ENCODE measurements at places on chromosomes 3 and 15.

DNA sequence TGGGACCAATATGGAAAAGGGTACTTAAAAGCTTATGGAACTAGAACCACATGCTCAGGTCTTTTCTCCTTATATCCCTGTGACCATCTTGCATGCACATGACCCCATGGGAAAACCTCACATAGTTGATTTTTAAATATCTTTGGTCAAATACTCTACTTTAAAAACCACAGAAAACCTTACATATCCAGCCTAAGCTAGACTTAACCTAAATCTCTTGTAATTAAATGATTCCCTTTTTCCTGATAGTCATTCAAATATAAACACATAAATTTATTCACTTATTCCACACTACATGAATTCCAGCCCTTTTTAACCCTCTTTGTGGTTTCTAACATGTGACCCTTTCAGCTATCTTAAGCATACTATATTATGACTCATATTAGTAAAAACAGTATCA is 46.8 kb downstream of the DNAJC13 start:
- no peak for DNase-seq

DNA sequence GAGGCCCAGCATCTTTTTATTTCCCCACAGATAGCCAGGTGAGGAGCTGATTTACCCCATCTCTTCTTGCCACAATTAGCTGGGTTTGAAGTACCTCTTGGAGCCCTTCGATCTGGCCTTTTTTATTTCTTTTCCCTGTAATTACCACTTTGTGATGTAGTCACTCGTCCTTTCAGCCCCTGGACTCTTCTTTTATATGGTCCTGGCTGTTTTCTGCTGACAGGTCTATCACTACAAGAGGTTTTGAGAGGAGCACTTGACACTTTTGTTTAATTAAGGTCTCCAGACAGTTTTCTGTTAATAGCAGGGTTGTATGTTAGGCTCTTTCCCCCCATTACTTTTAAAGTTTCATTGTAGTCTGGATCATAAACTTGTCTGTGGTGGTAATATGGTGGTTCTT is 11.8 kb downstream of the ATXN7 start:
- no peak for DNase-seq

DNA sequence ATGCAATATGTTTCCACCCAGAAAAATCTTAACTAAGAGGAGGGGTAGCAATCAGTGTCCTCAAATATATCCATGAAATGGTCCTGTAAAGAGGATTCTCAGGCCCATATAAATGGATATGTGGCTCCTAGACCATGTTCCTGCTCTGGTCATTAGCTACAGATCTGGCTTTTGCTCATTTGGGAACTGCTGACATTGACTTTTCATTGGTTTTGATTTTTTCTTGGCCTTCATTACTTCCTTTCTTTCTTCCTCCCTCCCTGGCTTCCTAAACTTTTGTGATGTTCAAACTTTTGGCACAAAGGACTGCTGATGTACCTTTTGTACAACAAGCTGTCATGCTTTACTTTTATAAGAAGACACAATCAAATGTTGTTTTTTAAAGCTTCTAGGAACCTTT is 41.6 kb upstream of the SNRK start:
- DNase-seq = no peak

DNA sequence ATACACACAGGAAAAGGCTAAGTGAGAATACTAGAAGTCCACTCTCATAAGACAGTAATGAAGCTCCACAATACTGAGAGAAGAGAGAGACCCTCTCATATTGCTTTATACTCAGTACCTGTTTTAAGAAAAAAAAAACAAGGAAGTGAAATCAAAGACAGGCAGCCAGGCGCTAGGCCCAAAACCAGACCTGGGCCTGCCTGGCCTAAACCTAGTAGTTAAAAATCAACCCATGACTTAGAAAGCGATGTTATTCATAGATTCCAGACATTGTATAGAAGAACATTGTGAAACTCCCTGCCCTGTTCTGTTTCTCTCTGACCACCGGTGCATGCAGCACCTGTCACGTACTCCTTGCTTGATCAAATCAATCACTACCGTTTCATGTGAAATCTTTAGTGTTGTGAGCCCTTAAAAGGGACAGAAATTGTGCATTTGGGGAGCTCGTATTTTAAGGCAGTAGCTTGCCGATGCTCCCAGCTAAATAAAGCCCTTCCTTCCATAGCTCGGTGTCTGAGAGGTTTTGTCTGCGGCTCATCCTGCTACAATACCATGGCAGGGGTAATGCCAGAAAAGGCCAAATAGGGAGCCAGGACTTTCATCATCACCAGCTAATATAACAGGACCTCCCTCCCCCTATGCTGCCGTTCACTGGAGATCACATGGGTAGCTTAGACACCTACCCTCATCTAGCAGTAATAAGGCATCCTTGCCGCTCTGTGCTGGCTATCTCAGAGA is 1294.1 kb downstream of the NSUN3 start:
- DNase-seq = no peak

DNA sequence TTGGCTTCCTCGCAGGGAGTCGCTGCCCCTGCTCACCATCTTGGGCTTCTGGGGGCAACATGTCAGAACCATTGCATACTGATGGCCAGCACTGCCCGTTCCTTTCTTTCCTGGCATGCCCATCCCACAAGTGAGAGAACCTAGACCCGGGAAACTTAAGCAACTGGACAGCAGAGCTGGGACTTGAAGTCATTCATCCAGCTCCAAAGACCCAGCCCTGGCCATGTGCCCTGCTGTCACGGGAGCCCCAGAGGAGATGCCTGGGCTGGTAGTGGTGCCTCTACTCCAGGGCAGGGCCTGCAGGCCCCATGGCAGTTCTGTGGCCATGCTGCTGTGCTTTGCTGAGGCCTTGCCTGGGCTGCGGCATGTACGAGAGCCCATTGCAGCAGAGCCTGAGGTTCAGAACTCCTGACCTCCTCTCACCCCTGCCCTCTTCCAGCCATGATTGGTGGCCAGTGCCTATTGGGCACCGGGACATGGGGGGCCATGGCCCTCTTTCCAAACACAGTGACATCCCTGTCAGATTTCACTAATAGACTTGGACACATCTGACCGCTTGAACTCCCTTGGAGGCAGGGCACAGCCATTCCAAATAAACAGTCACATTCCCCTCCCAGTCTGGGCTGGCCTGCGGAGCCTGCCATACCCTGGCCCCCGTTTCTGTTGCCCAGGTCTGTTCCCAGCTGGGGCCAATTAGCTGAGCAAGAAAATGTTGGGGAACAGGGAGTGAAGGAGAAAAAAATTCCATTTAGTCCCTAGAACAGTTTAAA is 115.9 kb downstream of the EEFSEC start:
- DNase-seq = no peak

DNA sequence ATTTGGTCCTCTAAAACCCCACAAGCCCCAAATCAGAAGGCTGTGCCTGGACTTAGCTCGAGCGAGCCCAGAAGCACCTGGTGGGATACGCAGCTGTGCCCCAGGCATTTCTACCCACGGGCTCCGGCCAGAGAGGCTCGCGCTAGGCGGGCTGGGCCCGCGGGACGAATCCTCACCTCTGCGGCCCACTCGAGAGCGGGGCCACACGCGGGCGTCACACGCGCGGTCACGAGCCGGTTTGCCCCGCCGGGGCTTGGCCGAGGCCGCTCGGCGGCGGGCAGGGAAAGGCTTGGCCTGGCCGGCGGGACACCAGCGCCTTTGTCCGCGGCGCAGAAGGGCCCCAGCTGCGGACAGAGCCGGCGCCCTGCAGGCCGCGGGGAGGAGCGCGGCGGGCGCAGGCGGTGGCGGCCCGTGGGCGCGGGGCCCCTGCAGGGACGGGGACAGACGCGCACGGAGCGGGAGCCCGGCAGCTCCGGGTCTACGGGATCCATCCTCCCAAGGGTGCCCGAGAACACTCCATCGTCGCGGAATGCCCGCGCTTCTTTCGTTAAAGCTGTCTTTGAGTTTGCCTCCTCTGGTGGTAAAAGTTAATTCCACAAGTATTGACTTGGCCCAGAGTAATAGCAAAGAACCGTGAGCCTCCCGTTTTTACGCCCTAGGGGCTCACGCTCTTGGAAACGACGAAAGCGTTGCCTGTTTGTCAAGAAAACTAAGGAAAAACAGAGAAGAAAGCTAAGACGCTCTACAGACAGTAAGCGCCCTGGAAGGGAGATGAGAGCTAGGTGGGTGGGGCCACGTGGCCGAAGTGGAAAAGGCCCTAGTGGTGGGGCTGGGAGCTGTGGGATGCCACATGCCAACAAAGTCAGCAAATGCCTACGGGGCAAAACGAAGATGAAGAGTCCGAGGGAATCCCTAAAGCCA is 26.4 kb downstream of the TYRO3 start:
- DNase-seq = no peak

- no peak for DNase-seq
Measured at GRCh38 chr3:53806182-53807116, 39.8 kb downstream of the CHDH start.

- no peak for DNase-seq
Measured at GRCh38 chr3:63662500-63662899, 10.0 kb downstream of the SNTN start.

GRCh38 chr15:42092398-42093318 is 1.7 kb downstream of the PLA2G4D start:
- DNase-seq = no peak

Data from SHP77 (cell line).